COR-L47 (cell line): ENCODE measurements at places on chromosomes 12 and 14.

DNA sequence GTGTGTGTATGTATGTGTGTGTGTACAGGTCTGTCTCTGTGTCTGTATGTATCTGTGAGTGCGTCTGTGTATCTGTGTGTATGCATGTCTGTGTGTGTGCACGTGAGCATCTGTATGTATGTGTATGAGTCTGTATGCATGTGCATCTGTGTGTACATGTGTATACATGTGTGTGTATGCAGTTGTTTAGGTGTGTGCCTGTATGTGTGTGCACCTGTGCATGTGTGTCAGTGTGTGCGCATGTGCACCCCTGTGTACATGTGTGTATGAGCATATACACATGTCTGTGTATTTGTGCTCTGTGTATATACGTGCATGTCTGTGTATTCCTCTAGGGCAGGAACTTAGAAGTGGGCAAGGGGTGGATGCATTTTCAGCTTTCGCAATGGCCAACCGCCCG lies 116.0 kb downstream of the TMEM132C start:
- DNase-seq, result no peak

- no peak for DNase-seq
These were observed 238.4 kb downstream of the MED13L start for GRCh38 chr12:116039081-116039480.

DNA sequence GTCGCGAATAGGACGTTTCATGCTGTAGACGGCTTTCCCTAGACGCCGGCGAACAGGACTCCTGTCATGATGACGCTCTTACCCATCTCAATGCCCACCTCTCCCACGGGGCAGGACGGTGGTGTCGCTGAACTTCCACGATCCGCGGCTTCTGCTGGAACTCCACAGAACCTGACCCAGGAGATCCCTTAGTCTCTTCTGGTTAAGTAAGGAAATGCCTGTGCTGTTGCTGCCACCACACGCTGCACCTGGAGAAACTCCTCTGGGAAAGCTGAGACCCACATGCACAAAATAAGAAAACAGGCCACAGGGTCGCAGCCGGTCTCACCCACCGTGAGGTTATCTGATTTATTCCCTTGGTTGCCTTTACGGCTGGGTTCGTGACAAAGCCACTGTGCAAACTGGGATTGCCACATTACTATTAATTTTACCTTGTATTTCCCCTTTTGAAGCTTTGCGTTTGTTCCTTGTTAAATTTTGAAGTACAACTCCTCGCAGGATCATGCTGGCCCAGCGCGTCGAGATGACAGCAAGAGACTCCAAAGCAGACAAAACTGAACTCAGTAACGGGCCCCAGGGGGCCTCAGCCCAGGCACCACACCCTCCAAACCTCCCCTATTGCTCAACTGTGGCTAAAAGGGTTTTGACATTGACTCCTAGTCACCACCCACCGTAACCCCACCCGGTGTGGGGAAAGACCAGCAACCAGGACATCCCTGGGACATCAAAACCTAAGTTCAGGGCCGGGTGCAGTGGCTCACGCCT lies 9.2 kb upstream of the MMP17 start:
- no peak for DNase-seq

DNA sequence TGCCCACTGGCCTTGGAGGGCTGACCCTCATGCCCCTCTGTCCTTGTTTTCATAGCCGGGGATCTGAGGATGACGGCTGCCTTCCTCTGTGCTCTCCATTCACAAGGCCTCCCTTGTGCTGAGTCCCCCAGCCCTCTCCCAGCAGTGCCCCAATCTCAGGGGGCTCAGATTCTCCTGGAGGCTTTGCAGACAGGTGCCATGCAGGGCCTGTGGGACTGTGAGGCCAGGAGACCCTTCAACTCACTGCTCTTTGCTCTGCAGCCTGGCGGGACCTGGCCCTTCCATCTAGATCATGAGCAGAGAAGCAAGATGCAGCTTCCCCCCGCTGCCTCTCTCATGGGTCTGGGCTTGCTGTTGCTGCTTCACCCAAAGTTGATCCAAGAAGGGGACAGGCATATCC lies 356.0 kb downstream of the BCL11B start:
- no peak for DNase-seq

DNA sequence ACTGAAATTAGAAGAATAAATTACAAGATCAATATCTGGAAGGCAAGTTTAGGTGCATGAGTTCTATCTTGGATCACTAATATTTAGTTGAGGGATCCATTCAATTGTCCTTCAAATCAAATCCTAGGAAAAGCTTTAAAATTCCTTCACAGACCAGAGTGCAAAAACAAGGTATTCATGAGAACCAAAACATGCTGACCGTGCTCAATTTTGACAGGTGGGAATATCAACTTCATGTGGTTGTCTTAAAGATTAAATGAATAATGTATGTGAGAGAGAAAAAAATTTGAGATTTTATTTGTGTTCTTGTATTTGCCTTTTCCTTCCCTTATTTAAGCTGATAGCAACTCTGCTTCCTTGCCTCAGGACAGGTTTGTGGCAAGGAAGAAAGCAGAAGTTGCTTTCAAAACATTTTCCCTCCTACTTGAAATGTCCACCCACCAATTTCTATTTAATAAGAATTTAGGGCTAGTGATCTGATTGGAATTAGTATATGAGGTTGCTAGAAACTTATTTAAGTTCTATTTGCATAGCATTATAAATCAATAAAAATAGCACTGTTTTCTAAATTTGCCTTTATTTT lies 4.9 kb upstream of the PPP1R12A start:
- no peak for DNase-seq

GRCh38 chr14:41785696-41786095 lies 179.0 kb downstream of the LRFN5 start:
- DNase-seq, result peak; percentile 49

- DNase-seq, result no peak
These were observed 244.1 kb downstream of the BTG1 start for GRCh38 chr12:91901381-91902074.

DNA sequence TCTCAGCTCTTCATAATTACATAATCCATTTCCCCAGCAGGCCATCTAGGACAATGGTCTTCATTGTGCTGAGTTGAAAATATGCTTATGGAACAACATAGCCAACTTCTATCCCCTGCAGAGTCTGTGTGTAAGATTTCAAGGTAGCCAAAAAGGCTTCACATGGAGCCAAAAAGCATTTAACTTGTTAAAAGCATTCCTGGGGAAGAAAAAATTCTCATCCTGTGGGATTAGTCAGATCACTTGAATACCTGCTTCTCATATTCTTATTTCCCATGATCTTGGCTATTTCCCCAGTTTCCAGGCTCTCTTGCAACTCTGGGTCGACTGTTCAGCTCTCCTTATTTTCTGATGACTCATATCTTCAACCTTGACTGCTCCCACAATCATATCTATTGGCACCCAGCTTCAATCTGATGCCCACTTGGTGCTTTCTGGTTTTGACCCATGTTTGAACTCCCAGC lies 178.9 kb downstream of the KLHL28 start:
- no peak for DNase-seq

- no peak for DNase-seq
These were observed 87.2 kb downstream of the TSPAN8 start for GRCh38 chr12:71070416-71071128.

DNA sequence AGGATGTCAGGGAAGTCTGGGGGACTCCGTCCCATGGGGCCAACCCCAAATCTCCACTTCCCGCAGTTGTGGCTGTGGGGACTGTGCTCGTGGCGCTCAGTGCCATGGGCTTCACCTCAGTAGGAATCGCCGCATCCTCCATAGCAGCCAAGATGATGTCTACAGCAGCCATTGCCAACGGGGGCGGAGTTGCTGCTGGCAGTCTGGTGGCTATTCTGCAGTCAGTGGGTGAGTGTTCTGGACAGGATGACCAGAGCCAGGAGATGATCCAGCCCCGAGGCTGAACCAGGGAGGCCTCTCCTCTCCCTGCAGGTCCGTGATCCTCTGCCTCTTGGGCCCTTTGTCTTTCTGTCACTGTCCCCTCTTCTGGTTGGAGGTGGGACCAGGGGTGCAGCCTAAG lies 8.8 kb upstream of the IFI27 start:
- DNase-seq, result no peak

DNA sequence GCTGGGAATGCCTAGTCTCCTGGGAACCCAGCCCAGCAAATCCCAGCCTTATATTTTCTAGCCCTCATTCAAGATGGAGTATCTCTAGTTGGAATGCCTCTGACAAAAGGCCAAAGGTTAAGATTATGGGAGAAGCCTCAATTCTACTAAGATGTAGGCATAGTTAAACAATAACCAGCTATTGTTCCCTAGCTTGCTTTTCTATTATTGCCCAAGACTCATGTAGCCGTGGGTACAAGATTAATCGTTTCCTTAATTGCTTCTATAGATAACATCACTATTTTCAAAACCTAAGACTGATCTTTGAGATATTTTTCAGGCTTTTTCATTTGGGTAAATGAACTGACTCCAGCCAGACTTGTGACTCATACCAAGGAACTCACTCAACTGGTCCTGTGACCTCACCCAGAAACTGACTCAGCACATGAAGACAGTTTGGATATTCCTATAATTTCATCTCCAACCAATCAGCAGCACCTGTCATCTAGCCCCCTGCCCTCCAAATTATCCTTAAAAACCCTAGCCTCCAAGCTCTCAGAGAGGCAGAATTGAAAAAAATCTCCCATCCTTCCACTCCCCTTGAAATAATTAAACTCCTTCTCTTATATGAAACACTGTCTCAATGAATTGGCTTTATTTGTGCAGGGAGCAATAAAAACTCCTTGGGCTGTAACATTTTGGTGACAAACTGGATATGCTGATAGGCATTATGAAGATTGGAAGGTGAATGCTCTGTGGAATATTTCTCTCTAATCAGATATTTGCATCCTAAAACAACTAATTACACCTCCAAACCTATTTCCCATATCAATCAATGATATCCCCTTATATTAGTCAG lies 589.0 kb downstream of the C12orf50 start:
- no peak for DNase-seq

DNA sequence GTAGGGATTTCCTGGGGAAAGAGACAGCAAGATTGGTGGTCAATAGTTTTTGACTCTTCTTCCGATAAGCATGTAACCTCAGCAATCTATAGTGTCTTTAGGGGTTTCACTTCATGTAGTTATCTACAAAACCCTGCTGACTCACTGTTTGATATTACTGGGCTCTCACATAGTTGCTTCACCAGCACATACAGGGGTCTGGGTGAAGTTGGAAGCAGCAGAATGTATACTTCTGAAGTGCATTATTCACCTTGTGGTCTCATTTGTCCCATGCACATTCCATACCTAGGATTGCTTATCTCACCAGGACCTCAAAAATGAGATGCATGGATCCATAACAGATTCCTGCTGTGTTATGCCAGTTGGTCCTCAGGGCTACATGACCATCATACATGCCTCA lies 280.0 kb downstream of the LRIG3 start:
- DNase-seq, result no peak

GRCh38 chr12:124008595-124008994 lies 35.6 kb downstream of the ZNF664 start:
- no peak for DNase-seq

GRCh38 chr12:49872781-49873181 lies 29.9 kb upstream of the BCDIN3D start:
- peak; percentile 42 for DNase-seq

- DNase-seq, result no peak
These were observed 534.8 kb downstream of the NRXN3 start for GRCh38 chr14:78704965-78705364.

DNA sequence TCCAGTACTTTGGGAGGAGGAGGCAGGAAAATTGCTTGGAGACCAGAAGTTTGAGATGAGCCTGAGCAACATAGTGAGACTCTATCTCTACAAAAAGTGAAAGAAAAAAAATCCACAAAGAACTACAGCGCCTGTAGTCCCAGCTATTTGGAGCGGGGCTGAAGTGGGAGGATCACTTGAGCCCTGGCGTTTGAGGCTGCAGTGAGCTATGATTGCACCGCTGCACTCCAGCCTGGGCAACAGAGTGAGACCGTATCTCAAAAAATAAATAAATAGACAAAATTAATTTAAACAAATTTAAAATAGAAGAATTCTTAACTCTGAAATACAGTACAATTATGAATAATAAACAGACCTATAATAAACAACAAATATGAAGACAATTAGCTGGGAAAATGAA lies 40.9 kb downstream of the ATL1 start:
- DNase-seq, result no peak

GRCh38 chr14:66228267-66228970 lies 257.8 kb upstream of the CCDC196 start:
- no peak for DNase-seq

DNA sequence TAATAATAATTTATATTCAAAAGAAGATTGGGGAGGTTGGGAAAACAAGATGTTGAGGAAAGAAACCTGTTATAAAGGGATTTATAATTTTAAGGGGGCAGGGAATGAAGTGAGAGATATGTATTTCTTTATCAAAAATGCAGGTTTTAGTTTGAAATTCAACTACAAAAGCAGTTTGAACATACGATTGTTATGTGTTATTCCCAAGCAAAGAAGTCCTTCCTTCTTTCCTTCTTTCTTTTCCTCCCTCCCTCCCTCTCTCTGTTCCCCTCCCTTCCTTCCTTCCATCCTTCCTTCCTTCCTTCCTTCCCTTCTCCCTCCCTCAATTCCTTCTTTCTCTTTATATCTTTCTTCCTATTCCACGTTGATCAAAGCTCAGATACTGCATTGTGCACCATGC lies 173.3 kb downstream of the NOVA1 start:
- DNase-seq, result no peak

- DNase-seq, result no peak
These were observed 74.6 kb downstream of the ZFP36L1 start for GRCh38 chr14:68718023-68718990.

DNA sequence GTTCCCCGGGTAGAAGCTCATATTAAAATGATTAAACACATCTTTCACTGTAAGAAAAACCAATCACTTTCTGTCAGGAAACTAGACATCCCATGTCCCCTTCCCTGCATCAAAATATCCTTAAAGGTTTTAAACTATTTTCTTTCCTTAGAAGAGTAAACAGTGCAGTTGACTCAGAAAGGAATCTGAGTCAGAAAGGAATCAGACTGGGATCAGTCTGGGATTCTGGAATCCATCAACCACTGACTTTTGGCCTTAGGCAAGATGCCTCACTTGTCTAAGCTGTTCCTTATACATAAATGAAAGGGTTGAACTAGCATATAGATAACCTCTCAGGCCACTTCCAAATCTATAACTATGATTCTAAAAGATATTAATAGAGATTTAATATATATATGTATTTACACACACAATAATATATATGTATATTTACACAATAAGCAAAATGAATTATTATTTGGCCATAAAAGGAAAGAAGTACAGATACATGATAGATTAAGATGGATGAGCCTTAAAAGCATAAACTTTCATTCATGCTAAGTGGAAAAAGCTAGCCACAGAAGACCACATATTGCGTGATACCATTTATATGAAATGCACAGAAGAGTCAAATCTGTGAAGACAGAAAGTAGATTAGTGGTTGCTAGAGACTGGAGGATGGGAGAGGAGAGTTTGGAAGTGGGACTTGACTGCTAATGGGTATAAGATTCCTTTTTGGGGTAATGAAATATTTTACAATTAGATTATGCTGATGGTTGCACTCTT lies 114.4 kb downstream of the SLC38A1 start:
- DNase-seq, result no peak

GRCh38 chr14:105486974-105487448 lies 325 bp downstream of the CRIP1 start:
- no peak for DNase-seq

- DNase-seq, result no peak
These were observed 26.9 kb downstream of the CLMN start for GRCh38 chr14:95292660-95293425.

GRCh38 chr12:111448846-111449790 lies 43.4 kb downstream of the SH2B3 start:
- DNase-seq, result no peak

- DNase-seq, result no peak
These were observed 2.7 kb downstream of the RSRC2 start for GRCh38 chr12:122523846-122524718.

GRCh38 chr12:132437943-132438700 lies 51.8 kb upstream of the FBRSL1 start:
- DNase-seq, result no peak

- DNase-seq, result peak; percentile 30
These were observed 200.7 kb upstream of the FOXN3 start for GRCh38 chr14:89617481-89618329.
